IMR-90 (cell line): ENCODE measurements at places on chromosomes 11 and 22.

DNA sequence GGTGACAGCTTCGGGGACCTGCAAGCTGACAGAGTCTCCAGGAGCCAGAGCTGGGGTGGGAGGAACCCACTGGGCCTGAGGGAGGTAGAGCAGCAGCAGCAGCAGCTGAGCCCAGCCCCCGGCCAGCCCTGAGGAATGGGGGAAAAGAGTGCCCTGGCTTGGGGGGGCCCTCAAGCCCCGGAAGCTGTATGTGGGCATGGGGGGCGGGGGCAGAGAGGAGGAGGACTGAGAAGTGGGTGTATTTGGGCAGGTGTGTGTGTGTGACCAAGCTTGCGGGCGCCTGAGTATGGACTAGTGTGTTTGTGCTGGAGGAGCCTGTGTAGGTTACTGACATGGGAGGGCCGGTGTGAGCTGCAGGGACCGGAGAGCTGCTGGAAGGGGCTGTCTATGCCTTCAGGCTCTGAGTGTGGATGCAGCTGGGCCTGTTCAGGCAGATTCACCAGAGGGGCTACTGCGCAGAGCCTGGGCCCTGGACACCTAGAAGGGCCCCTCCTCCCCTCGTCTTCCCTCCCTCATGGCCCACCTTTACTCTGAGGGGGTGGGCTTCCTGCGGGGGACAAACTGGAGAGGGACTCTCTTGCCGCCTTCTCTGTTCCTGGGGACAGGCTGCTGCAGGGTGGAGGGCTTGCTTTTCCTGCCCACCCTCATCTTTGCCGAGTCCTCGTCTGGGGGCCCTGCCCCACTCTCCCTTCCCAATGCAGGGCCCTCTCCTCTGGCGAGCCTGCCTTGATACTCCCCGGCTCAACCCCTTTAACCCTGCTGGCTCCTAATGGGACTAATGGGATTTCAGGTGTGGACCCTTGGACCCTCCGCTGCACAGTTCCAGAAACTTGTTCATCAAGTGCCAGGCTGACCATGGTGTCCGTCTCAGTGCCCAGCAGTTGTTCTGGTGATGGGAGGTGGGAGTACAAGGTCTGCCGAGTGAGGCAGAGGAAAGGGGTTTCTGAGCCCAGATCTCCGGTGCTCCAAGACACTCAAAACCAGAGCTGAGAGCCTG lies 28.2 kb downstream of the ST3GAL4 start:
- DNase-seq, result no peak

DNA sequence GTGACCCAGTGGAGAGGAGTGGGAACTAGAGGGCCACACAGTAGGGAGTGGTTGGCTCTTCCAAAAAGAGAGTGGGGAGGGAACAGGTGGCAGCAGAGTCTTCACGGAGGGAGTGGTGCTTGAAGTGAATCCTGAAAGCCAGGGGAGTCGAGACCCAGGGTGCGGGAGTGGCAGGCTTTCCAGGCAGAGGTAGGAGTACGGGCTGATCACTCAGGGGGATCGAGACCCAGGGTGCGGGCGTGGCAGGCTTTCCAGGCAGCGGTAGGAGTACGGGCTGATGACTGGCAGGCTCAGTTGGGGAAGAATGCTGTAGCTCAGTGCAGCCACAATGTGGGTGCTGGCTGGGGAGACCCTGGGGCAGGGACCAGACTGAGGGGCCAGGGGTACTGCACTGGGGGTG lies 148.2 kb downstream of the TBC1D22A start:
- DNase-seq, result no peak

- no peak for DNase-seq
Observed at GRCh38 chr11:93542811-93543229, 371 bp downstream of the SMCO4 start.

DNA sequence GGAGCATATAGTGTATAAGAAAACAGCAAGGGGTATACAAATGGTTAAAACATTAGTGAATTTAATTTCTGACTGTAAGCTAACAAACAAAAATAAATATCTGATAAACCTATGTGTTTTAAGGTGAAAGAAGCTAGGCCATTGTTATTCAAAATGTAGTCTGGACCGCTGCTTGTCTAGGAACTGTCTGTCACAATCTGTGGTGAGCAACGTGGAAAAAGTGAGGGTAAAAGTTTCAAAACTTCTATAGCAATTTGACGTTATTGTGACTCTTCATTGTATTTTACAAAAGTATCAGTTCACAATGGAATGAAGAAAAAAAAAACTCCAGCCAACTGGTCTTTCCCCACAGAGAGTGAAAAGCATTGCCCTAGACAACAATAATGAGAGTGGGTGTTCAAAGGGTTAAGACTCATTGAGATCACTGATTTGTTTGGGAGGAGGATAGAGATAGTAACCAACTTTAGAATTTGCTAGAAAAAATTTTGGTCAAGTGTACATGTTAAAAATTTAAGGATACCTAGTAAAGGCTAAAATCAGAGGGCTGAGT lies 79.1 kb downstream of the UVRAG start:
- no peak for DNase-seq

DNA sequence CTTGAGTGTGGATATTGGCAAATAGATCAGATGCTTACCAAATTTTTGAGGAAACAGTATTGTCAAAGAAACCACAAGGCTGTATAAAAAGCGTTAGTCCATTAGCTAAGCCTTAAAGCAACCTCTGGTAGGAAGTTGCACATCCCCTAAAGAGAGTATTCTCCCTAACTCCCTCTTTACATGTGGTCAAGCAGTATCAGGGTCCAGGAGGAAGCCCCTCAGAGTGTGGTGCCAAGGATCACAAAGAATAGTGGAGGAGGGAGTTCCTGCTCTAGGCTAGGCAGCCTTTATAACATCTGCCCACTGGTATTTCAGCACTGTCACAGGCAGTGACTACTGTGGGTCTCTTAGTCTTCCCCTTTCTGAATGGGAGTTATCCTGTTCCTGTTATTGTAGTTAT lies 18.8 kb upstream of the AMPD3 start:
- DNase-seq, result no peak
